NCI-H2081 treated with DMSO at 0.1 percent for 48 hours (cell line): ENCODE measurements at places on chromosomes 2 and 18.

- no peak for DNase-seq
Observed at GRCh38 chr18:75204269-75204731, 4.6 kb downstream of the PTGR3 start.

- DNase-seq: no peak
Observed at GRCh38 chr2:64846177-64846576, 143.0 kb upstream of the SLC1A4 start.

GRCh38 chr2:160294339-160294803 is 94.3 kb upstream of the ITGB6 start:
- DNase-seq: no peak

DNA sequence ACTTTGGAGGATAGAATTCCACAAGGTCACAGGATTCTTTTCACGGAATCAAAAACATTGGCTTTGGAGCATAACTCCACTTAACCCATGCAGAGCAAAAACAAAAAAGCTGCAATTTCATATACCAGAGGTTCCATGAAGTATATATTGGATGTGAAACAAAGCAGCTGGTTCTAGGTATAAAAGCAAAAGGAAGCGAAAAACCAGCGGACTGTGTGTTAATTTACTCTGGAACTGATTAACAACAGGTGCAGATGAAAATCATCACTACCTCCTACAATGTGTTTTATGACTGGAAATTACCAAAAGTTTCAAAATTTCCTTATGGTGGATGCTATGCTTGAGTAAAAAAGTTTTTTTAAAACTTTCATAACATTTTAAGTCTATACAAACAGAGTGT is 54.4 kb upstream of the LINC00305 start:
- no peak for DNase-seq

- no peak for DNase-seq
Observed at GRCh38 chr2:63539416-63540162, 48.7 kb downstream of the WDPCP start.

DNA sequence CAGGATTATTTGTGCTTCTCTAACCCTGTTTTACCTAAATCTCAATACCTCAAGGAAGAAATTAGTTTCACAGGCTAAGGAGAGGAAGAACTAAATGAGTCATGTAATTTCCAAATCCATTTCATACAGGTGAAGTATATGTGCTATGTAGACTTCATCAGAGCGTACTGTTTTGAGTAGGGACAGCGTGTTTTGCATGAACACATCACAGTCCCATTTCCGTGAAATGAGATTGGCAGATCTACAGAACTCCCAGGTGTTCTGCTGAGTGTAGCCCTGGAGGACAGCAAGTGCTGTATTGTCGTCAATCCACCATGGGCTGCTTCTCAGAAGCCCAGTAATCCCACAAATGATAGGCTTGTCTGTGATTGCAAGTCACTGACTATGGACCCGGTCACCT is 97.7 kb downstream of the XRCC5 start:
- no peak for DNase-seq

GRCh38 chr18:62847081-62847480 is 131.7 kb downstream of the PHLPP1 start:
- no peak for DNase-seq

GRCh38 chr2:179424571-179424970 is 159.9 kb upstream of the SESTD1 start:
- no peak for DNase-seq

- DNase-seq: no peak
Observed at GRCh38 chr2:54287532-54287931, 31.5 kb upstream of the TSPYL6 start.

DNA sequence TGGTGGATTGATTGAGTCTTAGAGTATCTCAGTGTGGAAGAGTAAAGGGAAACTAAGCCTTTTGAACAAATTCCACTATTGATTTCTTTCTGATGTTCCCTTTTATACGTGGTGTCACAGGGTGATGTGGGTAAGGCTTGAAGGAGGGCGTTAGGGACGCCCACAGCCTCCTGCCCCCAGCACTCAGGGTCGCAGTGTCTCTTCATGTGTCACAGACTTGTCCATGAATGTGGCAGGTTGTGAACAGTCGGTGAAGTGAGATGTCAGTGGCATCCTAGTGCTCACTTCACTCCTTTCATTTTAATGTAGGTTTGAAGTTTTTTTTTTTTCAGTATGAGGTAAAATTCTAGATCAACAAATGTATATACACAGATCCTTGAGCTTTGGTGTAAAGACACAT is 123.2 kb upstream of the IL1R2 start:
- DNase-seq: no peak

- no peak for DNase-seq
Observed at GRCh38 chr2:55879976-55880375, 43.6 kb downstream of the EFEMP1 start.

- no peak for DNase-seq
Observed at GRCh38 chr18:44855681-44856080, 175.0 kb downstream of the SETBP1 start.

DNA sequence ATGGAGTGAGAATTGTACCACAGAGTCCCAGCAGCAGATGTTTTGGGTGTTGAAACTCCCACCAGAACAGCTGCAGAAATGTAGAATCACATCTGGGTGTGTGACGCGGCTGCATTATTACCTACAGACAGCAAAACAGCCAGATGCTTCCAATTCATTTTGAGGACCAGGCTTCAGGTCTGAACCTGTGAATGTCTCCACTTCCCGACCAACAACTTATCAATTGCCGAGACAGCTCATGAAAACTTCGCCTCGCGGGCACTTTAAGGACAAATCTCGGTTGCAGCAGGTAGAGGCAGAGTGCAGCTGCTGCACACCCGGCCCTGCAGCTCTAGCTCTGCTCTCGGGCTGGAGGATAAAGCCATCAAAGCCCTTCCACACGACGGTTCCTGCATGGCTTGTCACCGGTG is 202.0 kb downstream of the HRH4 start:
- no peak for DNase-seq
